ENCODE measurements at places on chromosomes 13 and 19.
A peak's percentile ranks its signal among the peaks of the same experiment; 100 is the strongest.

GRCh38 chr19:13847407-13848339 is 29.3 kb upstream of the NANOS3 start:
- peak; percentile 94 for DNase-seq

DNA sequence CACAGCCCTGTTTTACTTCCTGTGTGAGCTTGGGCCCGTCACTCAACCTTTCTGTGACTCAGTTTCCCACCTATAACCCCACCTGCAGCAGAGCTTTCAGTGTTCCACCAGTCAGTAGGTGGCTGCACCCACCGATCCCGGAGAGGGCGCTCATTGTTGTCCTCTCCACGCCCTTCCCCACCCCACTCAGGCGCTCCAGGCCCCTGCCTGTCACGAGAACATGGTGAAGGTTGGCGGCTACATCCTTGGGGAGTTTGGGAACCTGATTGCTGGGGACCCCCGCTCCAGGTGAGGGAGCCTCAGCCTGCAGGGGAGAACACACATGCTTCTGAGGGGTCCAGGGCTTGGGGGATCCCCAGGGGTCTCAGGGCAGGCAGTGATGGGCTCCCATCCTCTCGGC is 12.3 kb downstream of the FUZ start:
- no peak for DNase-seq

DNA sequence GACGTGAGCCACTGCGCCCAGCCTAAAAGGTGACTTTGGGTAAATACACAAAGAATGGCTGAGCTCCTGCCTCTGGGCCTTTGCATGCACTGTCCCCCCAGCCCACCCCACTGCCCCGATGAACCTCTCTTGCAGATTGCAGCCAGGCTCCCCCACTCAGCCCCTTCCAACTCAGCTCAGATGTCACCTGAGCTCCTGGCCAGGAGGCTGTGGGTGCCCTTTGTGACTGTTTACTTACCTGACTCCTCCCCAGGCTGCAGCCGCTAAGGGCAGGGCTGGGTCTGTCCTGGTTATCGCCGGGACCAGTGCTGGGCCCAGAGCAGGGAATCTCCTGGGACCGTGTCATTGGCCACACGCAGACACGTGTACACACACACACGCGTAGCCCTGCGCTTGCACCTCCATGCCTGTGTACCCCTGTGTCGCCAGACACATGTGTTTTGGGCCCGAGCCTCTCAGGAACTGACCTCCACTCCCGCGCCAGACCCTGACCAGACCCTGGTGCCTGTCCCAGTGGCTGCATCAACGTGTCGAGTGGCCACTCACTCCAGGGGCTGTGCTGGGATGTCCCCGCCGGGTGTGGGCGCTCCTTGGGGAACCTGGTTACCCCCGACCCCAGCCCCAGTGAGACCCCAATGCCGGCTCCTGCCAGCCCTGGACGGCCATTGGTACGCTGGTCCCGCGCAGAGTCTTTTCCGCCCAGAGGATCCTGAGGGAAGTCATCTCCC is 18.7 kb downstream of the EFNA2 start:
- no peak for DNase-seq

DNA sequence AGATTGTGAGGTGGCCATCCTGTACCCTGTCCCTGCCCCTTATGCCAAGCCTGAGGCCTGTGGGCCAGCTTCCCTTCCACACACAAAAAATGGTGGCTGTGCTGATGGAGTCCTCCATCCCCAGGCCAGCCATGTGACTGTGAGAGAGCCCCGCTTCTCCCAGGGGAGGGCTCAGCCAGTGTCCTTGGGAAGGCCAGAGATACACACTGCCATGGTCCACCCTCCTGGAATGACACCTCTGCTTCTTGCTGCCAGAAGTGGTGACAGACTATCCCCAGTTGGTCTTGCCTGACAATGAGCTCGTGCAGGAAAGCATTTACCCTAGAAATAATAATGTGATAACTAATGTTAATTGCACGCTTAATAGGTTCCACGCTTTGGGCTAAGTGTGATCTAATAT is 38.0 kb downstream of the FAM124A start:
- DNase-seq: no peak

DNA sequence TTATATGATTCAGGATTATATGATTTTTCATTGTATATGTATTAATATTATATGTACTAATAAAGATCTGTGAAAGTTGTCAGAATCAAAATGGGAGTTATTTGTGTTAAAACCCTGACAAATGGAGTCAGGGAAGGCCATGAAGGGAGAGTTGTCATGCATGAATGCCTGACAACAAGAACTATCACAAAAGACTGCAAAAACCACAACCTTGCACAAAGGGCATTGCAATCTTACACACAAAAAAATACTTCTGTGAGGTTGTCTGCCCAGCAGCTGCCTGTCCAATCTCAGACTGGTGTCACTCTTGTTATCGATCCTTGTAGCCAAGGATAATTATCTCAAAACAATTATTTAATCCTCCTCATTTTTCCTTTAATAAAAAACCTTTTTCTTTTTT is 21.2 kb upstream of the RBM26 start:
- DNase-seq: no peak

Measured in fibroblast of lung (primary cell).